Upper lobe of right lung (tissue), 1 donor: ENCODE measurements at places on chromosomes 1 and 21.
A peak's percentile ranks its signal among the peaks of the same experiment; 100 is the strongest.

DNA sequence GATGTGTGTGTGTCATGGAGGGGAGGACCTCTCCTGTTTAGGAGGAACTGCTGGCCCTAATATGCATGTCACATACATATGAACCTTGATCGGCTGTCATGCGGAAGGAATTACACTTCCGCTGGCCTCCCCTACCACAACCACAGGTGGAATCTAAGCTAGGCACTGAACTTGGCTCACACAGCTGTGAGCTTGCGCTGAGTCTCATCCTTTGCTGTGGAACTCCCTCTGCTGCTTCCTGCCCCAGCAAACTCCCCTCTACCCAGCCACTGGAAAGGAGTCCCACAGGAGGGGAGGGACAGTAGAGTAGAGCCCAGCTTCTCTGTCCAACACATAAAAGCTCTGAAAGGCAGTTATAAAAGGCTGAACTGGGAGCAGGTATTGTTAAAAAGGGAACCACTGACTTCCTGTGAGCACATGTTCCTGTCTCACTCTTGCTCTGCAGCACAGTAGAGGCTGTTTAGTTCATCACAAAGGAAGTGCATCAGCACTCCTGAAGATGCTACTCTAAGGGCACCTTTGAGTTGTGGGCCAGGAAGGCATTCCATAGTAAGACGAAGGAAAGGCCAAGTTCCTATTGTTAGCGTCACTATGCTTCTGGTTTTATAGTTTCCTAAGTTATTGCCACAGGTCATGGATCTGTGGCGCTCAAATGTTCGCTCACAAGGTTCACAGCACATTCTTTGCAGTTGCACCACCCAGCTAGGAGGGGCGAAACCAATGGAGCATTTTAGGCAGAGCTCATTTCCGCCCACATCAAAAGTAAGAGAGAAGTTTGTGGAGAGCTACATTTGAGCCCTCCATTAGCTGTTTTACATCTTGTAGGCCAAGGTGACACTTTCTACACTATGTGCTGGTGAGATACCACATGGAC, 17.7 kb upstream of the PTPRC start:
- no peak for DNase-seq

DNA sequence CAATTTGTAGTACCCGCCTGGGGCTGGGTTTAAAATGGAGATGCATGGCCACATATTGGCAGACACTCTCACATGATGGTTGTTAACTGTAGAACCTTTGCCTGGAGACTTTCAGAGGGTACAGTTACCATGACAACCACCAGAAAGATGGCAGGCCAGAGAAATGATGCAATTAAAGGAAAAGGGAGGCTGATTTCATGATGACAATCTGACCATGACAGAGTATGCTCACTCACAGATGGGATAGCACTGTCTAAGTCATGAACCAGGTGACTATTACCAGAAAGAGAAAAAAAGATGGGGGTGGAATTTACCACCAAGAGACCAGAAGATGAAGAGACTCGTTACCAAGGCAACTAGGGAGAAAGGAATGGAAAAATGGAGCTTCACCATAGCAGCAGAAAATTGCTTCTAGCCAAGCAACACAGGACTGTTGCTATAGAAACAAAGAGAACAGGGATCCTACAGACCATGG, 3.5 kb upstream of the TRIT1 start:
- no peak for DNase-seq

DNA sequence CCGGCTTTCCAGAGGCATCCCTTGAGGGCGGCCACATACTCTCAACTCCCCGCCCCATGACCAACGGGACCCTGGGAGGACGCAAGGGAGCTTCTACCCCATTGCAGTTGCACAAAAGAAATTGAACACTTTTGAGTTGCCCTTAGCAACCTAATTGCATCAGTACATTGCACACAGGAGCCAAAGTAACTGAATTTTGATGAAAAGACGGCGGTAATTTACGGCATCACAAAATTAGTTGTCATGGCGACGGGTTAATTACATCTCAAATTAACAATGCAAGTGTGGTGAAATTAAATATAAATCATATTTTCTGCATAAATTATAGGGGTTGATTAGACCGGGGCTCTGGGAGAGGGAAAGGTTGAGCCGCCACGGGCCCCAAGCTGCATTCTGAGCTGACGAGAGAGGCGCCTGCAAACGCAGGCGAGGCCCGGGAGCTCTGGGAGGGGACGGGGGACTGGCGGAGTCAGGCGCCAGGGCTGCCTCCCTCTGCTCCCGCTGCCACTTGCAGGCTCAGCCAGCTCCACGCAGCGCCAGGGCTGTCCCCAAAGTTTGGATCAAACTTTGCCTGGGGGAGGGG, 61.4 kb downstream of the CASZ1 start:
- peak; percentile 72 for DNase-seq

GRCh38 chr1:154263465-154264332, 8.7 kb upstream of the HAX1 start:
- DNase-seq: no peak

GRCh38 chr1:170674986-170675385, 11.1 kb downstream of the PRRX1 start:
- DNase-seq: no peak

GRCh38 chr21:44083631-44084291, 23.4 kb upstream of the PWP2 start:
- peak; percentile 57 for DNase-seq

GRCh38 chr1:109208836-109209463, 4.8 kb upstream of the SARS1 start:
- no peak for DNase-seq

GRCh38 chr1:190436615-190437014, 41.0 kb downstream of the BRINP3 start:
- no peak for DNase-seq

DNA sequence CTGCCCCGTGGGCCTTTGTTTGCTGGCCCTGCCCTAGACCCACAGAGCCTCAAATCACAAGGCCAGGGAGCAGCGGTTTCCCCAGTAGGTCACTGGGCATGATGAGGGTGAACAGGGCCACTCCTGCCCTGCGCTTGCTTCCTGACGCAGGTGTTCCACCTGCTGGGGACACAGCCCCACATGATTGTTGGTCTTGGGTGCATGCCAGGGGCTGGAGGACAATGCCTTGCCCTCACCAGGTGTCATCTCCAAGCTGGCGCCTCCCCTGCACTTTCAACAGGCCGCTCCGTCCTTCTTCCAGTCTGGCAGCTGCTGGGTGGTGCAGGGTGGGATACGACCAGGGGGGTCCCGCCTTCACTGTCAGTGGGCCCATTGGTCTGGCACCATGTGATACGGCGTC, 24.3 kb downstream of the IL10RB start:
- DNase-seq: no peak

- DNase-seq: no peak
These were observed 372.3 kb downstream of the SMYD3 start for GRCh38 chr1:246134789-246135188.

GRCh38 chr1:29332204-29332603, 95.9 kb downstream of the PTPRU start:
- DNase-seq: peak; percentile 55

GRCh38 chr1:32929366-32929765, 28.2 kb upstream of the TMEM54 start:
- no peak for DNase-seq

- DNase-seq: no peak
These were observed 48.1 kb downstream of the KANK4 start for GRCh38 chr1:62271134-62271533.

DNA sequence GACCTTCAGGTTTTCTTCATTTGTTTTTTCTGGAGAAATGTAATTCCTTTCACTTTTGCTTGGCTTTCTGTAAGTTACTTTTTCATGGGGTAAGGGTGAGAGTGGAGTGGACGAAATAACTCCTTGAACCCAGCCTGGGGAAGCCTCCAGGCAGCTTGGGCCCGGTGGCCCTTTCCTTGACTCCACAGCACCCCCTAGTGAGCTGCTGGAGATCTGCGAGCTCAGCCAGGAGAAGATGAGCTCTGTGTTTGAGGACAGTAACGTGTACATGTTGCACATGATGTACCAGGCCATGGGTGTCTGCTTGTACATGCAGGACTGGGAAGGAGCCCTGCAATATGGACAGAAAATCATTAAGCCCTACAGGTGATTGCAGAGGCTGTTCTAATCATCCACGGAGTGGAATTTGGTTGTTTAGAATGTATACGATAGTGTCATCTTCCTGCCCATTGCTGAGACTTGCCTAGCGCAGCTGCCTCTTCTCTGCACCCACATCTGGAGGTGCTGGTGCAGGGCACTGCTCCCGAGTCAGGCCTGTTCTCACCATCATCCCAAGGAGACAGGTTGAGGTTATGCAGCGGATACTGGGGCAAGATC, 51.0 kb downstream of the SMYD2 start:
- no peak for DNase-seq

GRCh38 chr21:33189824-33190223, 39.9 kb upstream of the IFNAR2 start:
- no peak for DNase-seq

DNA sequence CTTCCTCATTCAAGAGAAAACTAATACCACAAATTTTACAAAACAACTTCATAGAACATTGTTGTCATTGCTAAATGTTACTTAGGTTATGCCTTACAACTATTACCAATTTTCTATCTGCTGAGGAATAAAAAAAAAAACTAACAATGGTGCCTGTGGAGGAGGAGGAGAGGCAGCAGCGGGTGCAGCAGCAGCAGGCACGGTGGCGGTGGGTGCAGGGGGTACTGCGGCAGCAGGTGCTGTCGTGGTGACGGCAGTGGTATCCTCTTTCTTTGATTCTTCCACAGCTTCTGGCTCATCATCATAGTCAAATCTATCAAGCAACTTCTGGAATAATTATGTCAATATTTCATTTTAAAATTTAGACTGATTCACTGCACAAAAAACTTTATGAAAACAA, 35.5 kb downstream of the SCAF4 start:
- DNase-seq: no peak

DNA sequence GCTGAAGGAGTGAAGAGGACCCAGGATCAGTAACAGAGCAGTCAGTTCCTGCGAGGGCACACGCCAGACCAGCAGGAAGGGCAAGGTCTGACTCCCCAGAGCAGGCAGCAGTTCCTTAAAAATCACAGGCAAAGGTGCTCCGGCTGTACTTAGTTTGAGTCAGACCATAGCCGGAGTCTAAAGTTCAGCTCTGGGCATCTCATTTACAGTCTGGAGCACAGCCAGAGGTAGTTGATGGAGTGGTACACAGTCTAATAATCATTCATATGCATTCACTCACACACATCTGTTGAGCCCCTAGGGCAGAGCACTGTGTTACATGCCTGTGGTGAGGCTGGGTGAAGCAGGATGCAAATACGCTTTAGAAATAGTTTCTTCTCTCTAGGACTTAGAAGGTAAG, 7.3 kb upstream of the AMIGO1 start:
- no peak for DNase-seq

- DNase-seq: no peak
These were observed 688 bp upstream of the CHD5 start for GRCh38 chr1:6180707-6181311.

- DNase-seq: no peak
These were observed 109.2 kb downstream of the TNNI3K start for GRCh38 chr1:74344387-74344786.

DNA sequence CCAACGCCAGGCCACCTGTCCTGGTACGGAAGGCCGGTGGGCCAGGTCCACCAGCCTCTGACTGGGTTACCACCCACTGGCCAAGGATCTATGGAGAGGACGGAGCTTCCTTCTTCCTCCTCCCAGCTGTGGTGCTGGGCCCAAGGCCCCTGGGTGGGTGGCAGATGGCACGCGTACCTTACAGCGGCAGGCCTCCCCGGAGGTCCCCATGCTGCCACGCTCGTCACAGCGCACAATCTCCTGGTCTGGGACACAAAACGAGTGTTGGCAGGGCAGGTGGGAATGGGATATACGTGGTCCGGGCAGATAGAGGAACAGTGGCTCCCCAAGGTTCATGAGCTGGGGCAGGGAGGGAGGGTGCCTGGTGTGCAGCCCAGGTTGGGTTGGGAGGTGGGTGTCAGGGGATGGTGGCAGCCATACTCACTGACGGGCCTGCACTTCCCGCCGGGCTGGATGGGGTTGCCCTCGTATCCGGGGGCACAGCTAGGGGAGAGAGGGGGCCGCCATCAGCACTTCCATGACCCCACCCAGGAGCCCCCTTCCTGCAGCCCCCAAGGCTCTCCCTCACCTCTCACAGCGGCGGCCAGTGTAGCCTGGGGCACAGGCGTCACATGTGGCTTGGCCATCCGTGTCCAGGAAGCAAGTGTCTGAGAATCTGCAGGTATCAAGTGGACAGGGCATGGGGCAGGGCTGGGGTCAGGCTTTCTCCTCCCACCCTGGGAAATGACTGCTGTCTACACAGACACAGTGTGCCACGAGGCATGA, 58.9 kb downstream of the HSPG2 start:
- no peak for DNase-seq

DNA sequence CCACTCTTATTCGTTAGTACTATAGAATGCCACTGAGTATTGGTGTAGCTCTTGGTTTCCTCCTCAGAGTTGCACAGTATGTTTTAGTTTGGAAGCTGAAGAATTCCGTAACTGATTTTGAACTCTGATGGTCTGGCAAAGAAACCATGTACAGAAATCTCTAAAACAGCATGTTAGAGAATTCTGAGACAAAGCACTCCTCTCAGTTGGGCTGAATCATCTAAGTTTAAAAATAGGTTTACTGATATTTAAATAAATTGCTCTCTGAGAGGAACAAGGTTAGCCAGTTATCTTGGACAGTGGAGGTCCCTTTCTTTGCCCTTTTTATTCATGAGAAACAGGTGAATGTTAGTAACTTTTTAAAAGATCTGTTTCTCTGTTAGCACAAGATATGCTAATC, 43.8 kb downstream of the NCF2 start:
- no peak for DNase-seq

- no peak for DNase-seq
These were observed 11.8 kb upstream of the CITED4 start for GRCh38 chr1:40873863-40874472.

GRCh38 chr1:51427438-51427837, 91.6 kb downstream of the EPS15 start:
- no peak for DNase-seq

DNA sequence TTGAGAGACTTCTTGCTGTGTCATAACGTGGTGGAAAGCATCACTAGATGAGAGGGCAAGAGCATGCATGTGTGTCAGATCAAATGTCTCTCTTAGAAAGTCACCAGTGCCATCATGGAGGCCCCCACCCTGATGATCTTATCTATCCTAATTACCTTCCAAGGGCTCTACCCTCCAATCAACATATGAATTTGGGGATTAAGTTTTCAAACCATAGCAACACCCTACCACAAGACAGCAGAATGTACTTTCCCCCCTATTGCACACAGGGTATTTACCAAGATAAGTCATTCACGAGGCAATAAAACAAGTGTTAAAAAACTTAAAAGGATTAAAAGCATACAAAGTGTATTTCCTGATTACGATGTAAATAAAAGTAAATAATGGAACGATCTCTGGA, 515.6 kb downstream of the LMO4 start:
- DNase-seq: no peak
